ENCODE measurements at places on chromosomes 4 and X.

- no peak for DNase-seq
These were observed 91.2 kb downstream of the PLS3 start for GRCh38 chrX:115652221-115652620.

DNA sequence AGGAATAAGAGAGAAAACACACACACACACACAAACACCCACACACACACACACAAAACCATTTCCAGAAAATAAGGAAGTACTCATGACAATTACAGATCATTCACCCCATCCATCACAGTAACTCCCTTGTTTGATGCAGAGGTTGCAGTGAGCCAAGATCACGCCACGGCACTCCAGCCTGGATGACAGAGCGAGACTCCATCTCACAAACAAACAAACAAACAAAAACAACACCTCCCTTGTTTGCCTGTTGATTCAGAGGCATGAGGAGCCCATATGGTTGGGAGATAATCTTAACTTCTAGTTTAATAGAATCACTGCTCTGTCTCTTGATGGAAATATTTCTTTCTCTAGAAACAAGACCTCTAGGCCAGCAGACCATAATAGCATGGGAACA is 2043.5 kb upstream of the AGA start:
- no peak for DNase-seq

GRCh38 chr4:56870946-56871345 is 36.8 kb upstream of the REST start:
- DNase-seq, result no peak

DNA sequence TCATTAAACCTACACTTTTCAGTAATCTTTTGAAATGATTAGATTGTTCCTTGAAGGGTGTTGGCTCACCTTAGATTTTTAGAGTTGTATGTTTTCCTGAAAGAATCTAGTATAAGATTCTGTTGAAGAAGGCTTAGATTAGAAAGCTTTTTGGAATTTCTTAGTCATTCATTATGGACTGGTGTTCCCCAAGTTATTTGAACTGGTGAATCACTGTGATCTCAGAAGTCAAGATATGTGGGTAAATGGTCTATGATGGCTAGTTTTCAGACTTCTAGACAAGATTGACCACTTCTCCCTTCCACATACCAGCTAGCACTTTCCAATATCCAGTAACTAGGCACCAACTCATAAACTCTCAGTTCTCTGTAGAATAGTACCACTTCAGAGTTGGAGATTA is 138.1 kb downstream of the KDM6A start:
- DNase-seq, result no peak

GRCh38 chr4:62455871-62456270 is 1255.7 kb downstream of the ADGRL3 start:
- DNase-seq, result no peak

GRCh38 chr4:128600410-128600809 is 209.1 kb upstream of the JADE1 start:
- DNase-seq, result no peak

GRCh38 chrX:154030715-154031305 is 11.1 kb upstream of the IRAK1 start:
- DNase-seq, result no peak

DNA sequence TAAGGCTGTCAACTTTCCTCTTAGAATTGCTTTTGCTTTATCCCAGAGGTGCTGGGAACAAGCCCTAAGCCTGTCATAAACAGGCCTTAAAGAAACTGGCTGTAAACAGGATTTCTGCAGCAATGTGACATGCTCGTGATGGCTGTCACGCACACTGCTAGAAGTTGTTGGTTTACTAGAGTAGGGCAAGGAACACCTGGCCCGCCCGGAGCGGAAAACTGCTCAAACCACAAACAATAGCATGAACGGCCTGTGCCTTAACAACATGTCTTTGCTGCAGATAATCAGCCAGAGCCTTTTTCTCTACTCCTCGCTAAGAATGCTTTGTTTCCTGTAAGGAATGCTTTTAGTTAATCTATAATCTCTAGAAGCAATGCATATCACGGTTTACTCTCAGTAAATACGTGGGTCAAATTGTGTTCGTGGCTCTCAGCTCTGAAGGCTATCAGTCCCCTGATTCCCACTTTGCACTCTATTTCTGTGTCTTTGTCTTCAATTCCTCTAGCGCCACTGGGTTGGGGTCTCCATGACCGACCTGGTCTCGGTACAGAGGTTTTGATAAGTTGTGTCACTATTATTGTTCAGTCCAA is 318.3 kb downstream of the GLUD2 start:
- DNase-seq, result no peak

DNA sequence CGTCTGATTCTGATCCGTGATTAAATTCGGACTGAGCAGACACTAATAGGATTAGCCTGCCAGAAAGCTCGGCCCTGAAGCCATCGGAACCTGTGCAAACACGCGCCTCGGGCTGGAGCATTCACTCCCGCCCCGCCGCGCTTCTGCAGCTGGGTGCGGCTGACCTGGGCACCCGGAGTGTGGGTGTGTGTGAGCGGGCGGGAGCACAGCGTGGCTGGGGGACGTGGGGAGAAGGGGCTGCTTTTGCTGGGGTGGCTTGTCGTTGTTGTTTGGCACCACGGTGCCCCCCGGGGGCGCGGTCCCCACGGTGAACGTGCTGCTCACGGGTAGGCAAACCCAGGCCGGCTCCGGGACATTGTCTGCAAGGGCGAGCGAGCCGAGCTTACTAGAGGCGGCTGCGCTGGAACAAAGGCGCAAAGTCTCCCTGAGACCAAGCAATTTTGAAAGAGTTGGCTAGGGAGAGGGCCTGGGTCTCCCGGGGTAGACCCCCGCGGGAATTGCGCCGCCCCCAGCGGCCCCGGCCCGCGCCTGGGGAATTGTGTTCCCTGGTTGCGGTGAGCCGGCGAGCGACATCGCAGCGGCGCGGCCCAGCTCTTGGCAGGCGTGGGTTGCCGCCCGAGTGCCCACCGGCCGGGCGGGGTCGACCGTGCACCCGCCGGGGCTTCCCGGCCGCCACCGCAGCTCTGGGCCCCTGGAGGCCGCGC is 1.4 kb downstream of the MAMLD1 start:
- peak; percentile 58 for DNase-seq

DNA sequence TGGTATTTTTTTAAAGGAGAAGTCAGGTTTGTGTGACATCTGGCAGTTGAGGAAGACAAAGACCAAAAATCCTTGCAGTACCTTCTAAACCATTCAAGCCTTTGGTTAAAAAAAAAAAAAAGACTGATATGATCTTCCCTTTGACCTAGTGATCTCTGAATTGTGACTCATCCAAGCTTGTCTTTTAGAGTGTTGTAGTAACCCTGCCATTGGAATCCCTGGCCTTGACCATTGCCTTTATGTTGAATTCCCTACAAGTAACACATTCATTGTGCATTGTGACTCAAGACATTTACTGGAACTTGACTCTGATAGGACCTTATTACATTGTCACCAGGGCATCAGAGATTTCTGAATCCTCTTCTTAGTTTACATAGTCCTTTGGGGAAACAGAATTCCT is 1469.0 kb downstream of the TECRL start:
- DNase-seq, result no peak

- no peak for DNase-seq
These were observed 34.5 kb upstream of the RAB33B start for GRCh38 chr4:139419388-139419914.

- DNase-seq, result no peak
These were observed 207.4 kb downstream of the MAPK10 start for GRCh38 chr4:86152454-86152853.

GRCh38 chrX:129786210-129786651 is 6.5 kb downstream of the SASH3 start:
- DNase-seq, result no peak

DNA sequence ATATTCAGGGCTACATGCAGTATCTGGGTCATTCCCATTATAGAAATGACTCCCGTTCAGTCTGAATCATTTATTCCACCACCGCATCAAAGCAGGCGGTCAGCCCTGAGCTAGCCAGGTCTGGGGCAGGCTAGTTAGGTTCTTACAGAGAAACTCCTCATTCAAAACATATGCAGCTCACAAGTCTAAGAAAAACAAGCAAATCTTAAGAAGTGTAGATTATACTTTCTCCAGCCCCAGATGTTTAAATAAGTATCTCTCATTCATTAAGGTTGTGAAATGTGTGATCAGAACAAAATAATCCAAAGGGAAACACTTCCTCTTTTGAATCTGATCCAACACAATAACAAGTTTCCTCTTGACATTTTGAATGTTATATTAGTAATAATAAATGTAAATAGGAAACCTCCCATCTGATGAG is 441.9 kb downstream of the INPP4B start:
- no peak for DNase-seq

DNA sequence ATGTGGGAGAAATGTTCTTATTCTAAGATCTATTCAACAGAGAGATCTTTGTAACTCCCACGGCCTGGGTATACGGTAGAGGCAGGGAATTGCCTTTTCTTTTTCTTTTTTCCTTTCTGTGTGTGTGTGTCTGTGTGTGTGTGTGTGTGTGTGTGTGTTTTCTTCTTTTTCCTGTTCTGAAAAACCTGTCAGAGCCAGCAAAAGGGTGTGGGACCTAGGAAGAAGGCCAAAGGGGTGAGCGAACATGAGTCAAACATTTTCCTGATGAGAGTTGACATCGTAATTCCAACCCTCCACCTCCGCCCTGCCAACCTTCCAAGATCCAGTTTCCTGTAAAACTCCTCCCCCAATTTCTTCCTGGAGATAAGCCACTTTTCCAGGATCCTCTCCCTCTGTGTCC is 2.8 kb upstream of the CHIC2 start:
- DNase-seq, result no peak

- no peak for DNase-seq
These were observed 12.3 kb downstream of the SASH3 start for GRCh38 chrX:129791961-129792570.

- no peak for DNase-seq
These were observed 70.5 kb downstream of the SEC24D start for GRCh38 chr4:118765399-118765798.

GRCh38 chr4:176193938-176194337 is 1.4 kb downstream of the SPATA4 start:
- no peak for DNase-seq

GRCh38 chr4:31043382-31044062 is 323.4 kb downstream of the PCDH7 start:
- DNase-seq, result no peak

GRCh38 chr4:4428966-4429875 is 42.3 kb downstream of the NSG1 start:
- no peak for DNase-seq

- DNase-seq, result no peak
These were observed 24.2 kb upstream of the GDPD2 start for GRCh38 chrX:70398899-70399298.

DNA sequence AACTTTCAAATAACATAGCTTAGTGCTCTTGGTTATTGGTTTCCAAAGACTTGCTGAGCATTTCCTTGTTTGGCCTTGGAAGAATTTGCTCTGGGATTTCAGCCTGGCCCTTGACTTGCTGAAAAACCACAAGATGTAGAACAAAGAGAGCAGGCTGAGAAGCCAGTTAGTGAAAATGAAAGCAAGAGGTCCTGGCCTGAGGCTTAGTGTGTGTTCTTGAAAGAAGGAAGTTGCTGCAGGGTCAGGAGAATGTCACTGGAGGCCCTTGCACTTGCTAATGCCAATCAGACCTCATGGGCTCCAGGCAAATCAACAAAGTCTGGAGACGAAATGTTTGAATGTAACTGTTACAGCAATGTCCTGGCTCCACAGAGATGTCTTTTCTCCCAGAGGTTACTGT is 79.4 kb downstream of the SYNPO2 start:
- DNase-seq, result no peak

DNA sequence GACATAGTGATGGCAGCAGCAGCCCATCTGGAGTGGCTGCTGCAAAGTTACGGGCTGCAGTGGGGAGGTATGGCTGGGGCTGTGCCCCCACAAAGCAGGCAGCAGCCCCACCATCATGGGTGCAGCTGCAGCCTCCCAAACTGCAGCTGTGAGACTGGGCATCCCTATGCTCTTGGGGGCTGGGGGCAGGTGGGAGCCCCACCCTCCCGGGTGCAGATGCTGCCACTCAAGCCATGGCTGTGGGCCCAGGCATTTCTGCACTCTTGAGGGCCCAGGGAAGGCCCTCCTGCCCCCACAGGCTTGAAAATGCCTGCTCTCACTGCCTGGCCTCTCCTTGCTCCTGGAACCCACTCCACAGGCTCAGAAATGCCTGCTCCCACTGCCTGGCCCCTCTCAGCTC is 389.4 kb downstream of the TEX13C start:
- DNase-seq, result no peak

DNA sequence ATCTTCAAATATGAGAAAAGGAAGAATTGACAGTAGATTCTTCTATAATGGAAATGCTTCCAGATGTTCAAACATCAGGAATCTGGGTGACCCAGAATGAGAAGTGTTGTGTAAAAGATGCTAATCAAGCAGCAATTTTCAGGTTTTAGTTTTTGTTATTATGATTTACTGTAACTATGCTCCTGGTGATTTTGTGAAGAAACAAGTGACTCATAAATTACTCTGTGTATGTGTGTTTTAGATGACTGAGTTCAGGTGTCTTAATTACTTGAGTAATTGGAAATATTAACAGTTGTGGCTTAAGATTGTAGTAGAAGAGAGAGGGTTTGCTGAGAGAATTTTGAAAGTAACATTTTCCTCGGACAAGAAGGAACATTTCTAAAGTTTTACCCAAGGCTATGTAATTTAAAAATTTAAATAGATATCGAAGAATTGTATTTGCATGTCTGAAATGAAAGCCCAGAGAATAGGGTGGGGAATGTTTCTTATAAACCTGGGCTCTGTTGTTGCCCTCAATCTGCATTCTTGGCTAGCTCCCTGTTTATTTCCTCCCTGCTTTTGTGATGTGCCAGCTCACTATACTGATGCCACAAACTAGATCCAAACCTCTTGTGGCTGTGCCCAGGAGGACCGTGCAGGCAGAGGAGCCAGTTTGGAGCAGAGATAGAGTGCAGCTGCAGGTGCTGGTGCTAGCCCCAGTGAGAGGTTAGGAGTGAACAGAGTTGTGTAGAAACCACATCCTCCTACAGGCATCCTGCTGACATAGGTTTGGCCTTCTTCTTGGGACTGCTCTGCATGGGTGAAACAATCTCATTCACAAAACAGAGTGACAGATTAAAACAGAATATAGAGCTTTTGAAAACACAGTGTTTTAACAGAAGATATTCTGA is 25.4 kb upstream of the TNIP3 start:
- DNase-seq, result peak; percentile 61

- DNase-seq, result no peak
These were observed 11.3 kb downstream of the SHOX start for GRCh38 chrX:641671-642435.

DNA sequence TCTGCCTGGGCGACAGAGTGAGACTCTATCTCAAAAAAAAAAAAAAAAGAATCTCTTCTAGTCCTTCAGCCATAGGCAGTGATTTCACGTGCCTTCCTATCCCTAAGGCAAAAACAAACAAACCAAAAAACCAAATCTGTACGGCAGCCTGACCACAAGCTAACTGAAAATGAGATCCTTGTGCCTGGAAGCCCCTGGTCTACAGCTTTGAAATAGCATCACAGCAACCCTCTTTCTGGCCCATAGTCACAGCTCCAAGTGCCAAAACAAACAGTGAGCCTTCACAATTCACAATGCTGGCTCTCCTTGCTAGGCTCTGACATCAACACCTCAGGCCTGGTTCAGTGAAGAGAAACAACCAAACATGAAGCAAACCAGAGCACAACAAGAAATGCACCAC is 46.1 kb downstream of the TMEM150C start:
- DNase-seq, result no peak
